ENCODE measurements at places on chromosomes 6 and 20.

DNA sequence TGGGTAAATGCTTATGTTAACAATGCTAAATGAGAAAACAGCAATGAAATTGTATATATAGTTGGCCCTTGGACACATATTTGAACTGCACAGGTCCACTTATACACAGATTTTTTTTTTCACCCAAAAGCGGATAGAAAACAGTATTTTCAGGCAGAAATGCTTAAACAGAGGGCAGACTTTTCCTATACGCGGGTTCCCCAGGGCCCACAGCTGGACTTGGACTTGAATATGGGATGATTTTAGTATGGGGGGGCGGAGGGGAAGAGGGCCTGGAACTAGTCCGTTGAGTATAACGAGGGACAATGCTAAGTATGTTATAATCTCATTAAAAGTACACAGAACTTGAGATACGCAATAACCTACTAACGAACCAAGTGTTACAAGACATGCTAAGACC is 1.1 kb upstream of the PRSS35 start:
- no peaks in the 10 kb centered on the region for H3K27me3 ChIP-seq
- H3K4me3 ChIP-seq, result peak overlapping the region; percentile 73
- H3K36me3 ChIP-seq, result no peaks in the 10 kb centered on the region
- H3K4me1 ChIP-seq, result peaks cover 6% of the 10 kb centered on the region

GRCh38 chr6:114389111-114389510 is 46.3 kb upstream of the HS3ST5 start:
- H3K27ac ChIP-seq, result no peak overlapping the region
- no peaks in the 10 kb centered on the region for H3K4me1 ChIP-seq
- no peak for DNase-seq
- H3K36me3 ChIP-seq, result no peaks in the 10 kb centered on the region
- peaks cover 58% of the 10 kb centered on the region for H3K27me3 ChIP-seq
- H3K4me3 ChIP-seq, result no peak overlapping the region

GRCh38 chr20:35394271-35394670 is 17.5 kb downstream of the UQCC1 start:
- H3K27me3 ChIP-seq, result no peaks in the 10 kb centered on the region
- no peak overlapping the region for H3K4me3 ChIP-seq
- H3K4me1 ChIP-seq, result no peaks in the 10 kb centered on the region
- peaks cover 39% of the 10 kb centered on the region for H3K36me3 ChIP-seq

DNA sequence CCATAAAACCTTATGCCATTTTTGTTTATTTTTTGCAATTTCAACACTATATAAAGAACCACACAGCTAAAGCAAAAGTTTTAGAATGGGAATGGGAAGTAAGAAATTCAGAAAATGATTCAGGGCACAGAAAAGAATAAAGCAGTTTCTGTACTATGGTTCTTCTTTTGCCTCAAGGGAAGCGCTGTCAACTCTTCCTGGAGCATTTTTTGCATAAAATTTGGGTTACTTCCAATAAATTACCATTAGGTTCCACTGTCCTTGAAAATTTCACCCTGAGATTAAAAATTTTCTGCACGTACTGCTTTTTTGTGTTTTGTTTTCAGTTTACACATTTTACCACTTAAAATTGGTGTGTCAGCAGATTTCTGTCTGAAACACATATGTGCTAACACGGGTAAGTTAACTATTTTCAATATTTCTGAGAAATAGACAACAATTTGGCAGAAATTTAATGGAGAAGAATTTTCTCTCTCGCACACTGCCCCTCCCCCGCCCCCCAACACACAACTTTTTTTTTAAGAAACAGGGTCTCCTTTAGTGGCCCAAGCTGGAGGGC is 79.6 kb downstream of the ADAT2 start:
- H3K27me3 ChIP-seq, result no peaks in the 10 kb centered on the region
- peaks cover 5% of the 10 kb centered on the region for H3K36me3 ChIP-seq
- H3K27ac ChIP-seq, result no peak overlapping the region
- H3K4me1 ChIP-seq, result peaks cover 5% of the 10 kb centered on the region

- H3K36me3 ChIP-seq, result no peaks in the 10 kb centered on the region
- H3K4me3 ChIP-seq, result peak overlapping the region; percentile 12
- peaks cover 23% of the 10 kb centered on the region for H3K4me1 ChIP-seq
Observed at GRCh38 chr6:130896249-130896648, 69.0 kb downstream of the SMLR1 start.

DNA sequence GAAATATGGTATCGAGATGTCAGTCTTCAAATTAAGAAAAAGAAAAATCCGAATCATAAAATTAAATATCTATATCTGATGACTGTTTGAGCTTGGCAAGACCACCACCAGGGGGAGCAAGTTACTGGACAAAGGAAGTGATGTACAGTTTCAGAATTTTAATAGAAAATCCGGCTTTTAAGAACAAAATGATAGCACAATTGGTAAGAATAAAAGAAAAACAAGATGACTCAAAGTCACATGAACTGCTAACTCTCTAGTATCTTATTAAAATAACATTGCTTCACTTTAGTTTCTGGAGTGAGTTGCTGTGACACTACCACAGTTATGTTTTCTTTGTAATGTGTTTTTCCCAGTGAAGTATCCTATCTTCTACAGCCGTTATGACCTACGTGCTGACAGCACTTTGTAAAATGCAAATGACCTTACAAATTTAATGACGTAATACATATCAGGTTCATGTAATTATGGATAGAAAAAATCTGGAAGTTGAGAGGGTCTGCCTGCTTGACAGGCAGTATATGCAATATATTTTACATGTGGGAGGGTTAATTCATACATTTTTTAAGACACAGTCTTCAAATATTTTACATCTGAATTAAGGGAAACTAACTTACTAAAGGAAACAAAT is 405.3 kb upstream of the HS3ST5 start:
- peak; percentile 63 for DNase-seq
- H3K4me1 ChIP-seq, result no peaks in the 10 kb centered on the region
- peaks cover 40% of the 10 kb centered on the region for H3K27me3 ChIP-seq
- H3K4me3 ChIP-seq, result no peak overlapping the region
- H3K36me3 ChIP-seq, result no peaks in the 10 kb centered on the region

GRCh38 chr6:37170273-37171200 is 585 bp downstream of the PIM1 start:
- peaks cover 10% of the 10 kb centered on the region for H3K4me1 ChIP-seq
- H3K27me3 ChIP-seq, result no peaks in the 10 kb centered on the region
- H3K27ac ChIP-seq, result no peak overlapping the region

- no peaks in the 10 kb centered on the region for H3K36me3 ChIP-seq
- H3K4me3 ChIP-seq, result no peak overlapping the region
- no peak for DNase-seq
- no peaks in the 10 kb centered on the region for H3K27me3 ChIP-seq
Observed at GRCh38 chr20:44586289-44586911, 4.0 kb downstream of the PKIG start.

DNA sequence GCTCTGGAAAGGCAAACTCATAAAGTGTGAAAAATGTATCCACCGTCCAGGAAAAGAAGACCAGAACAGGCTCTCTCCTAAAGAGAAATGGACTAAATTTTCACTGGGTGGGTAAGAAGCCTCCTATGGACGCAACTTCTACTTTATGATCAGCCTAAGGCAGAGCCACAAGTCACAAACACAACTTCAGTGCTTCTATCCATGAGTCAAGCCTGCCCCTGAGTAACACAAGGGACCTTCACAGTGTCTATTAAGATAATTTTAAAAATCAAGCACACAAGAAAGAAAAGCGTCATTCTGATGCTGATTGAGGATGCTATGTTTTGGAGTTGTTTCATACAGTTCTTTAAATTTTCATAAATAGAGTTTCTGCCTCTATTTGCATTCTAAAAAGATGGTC is 601.7 kb upstream of the ARID1B start:
- H3K4me1 ChIP-seq, result peaks cover 6% of the 10 kb centered on the region
- H3K36me3 ChIP-seq, result no peaks in the 10 kb centered on the region
- H3K27ac ChIP-seq, result no peak overlapping the region
- no peak overlapping the region for H3K4me3 ChIP-seq
- DNase-seq, result no peak

- H3K36me3 ChIP-seq, result no peaks in the 10 kb centered on the region
- no peak for DNase-seq
- H3K27ac ChIP-seq, result no peak overlapping the region
- no peaks in the 10 kb centered on the region for H3K4me1 ChIP-seq
- no peak overlapping the region for H3K4me3 ChIP-seq
Observed at GRCh38 chr20:19543101-19543500, 215.0 kb upstream of the RIN2 start.

DNA sequence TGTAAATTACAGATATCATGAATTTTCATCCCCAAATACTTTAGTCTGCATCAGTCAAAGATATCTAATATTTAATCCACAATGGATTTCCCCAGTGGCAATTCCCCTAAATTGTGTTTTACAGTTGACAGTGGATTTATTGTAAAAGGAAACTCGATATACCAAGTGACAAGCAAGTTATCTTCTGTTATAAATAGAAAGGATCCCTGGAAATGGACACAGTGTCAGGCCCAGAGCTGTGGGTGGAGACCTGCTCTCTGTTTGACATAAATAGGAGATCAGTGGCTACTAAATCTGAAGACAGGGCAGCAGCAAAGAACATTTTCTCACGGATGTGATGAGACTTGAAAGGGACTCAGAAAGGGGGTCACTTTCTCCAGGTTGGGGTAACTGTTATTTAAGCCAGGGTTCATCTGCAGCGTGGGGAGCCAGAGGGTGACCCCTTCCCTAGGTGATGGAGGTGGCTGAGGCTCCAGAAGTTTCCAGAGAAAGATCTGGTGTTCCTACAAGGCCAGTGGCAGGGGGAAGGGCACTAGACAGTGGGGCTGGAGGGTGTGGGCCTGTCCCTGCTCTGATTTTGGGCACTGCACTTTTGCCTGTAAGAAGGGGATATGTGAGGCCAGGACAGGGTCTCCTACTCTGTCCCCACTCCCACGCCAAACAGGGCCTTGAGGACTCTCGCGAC is 12.3 kb upstream of the FAM110A start:
- H3K4me3 ChIP-seq, result no peak overlapping the region
- DNase-seq, result no peak

DNA sequence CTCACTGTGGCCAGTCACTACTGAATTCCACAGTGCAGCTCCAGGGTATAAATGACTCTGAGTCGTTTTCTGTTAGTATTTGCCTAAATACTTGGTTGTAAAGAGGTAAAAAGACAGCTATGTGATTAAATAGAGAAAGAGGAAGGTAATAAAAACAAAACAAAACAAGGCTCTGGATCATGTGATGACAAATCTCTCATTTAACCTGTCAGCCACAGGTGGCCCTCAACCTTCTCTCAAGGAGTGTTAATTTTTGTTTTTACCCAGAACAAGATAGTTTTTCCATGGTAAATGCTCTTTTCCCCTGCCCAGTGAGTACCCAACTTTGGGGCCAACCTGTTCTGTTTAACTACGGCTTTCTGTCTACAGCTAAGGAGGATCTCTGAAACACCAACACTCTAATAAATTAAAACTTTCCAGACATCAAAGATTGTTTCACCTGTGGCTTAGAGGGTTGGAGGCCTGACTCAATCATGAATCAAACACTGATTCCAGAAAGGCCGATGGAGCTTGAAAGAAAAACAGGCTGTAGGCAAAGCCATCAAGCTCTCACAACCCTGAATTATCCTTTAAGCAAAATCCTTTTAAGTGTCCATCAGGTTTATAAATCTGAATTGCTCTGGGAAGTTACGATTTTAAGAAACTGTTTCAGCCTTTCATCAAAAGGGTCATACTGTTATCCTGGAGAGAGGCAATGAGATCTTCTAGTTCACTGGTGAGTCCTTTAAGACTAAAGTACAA is 81.5 kb upstream of the BCLAF1 start:
- no peaks in the 10 kb centered on the region for H3K27me3 ChIP-seq
- no peak overlapping the region for H3K4me3 ChIP-seq
- H3K4me1 ChIP-seq, result no peaks in the 10 kb centered on the region
- DNase-seq, result no peak

DNA sequence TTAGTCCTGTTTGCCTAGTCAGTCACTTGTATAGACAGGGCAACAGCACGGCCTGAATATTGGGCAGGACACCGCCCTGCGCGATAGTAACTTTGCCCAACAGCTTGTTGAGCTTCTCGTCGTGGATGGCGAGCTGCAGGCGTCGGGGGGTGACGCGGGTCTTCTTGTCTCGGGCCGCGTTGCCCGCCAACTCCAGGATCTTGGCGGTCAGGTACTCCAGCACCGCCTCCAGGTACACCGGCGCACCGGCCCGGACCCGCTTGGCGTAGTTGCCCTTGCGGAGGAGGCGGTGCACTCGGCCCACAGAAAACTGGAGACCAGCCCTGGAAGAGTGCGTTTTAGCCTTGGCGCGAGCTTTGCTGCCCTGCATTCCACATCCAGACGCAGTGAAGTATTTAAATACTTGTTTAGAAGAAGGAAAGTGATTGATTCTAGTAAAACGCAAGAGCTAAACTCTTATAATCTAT is 92.8 kb upstream of the BTN3A2 start:
- no peak overlapping the region for H3K4me3 ChIP-seq

DNA sequence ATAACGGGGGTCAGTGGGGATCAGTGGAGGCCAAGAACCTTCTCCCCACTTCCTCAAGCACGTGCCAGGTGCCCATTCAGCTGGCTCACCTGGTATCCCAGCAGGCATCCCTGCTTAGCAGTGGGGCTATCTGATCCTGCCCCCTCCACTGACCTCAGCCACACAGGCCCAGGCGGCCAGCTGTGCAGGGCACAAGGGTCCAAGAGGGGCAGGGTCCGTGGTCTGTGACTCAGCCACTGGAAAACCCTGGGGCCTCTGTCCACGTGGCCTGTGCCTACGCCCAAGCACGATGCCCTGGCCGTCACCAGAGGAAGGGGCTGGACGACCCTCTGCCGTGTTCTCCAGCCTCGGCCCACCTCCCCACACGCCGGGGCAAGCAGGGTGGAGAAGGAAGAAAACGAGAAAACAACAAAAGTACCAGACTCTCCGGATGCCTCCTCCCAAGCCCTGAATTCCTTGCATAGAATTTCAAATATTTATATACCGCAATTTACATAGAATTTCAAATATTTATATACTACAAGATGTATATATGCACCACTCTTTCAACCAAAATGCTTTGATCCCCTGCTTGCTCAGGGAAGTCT is 12.1 kb downstream of the PXDC1 start:
- no peaks in the 10 kb centered on the region for H3K27me3 ChIP-seq
- no peak overlapping the region for H3K27ac ChIP-seq
- no peak overlapping the region for H3K4me3 ChIP-seq

- H3K4me3 ChIP-seq, result no peak overlapping the region
- H3K36me3 ChIP-seq, result no peaks in the 10 kb centered on the region
- no peak for DNase-seq
- peaks cover 6% of the 10 kb centered on the region for H3K27me3 ChIP-seq
- H3K27ac ChIP-seq, result no peak overlapping the region
- no peaks in the 10 kb centered on the region for H3K4me1 ChIP-seq
Observed at GRCh38 chr6:35801148-35801547, 4.0 kb upstream of the LHFPL5 start.

GRCh38 chr20:35490736-35491181 is 35.4 kb downstream of the CEP250 start:
- no peaks in the 10 kb centered on the region for H3K27me3 ChIP-seq
- H3K36me3 ChIP-seq, result peaks cover 88% of the 10 kb centered on the region
- no peak overlapping the region for H3K27ac ChIP-seq
- no peaks in the 10 kb centered on the region for H3K4me1 ChIP-seq
- DNase-seq, result no peak
- H3K4me3 ChIP-seq, result no peak overlapping the region
